ENCODE measurements at places on chromosomes 12 and 14. TPM values are rescaled to one million over a fixed set of nuclear protein-coding genes. Genes with fewer than 3 reads are reported as not detected.

- no peak for DNase-seq
These were observed 236.4 kb upstream of the CRY1 start for GRCh38 chr12:107329569-107330324.

DNA sequence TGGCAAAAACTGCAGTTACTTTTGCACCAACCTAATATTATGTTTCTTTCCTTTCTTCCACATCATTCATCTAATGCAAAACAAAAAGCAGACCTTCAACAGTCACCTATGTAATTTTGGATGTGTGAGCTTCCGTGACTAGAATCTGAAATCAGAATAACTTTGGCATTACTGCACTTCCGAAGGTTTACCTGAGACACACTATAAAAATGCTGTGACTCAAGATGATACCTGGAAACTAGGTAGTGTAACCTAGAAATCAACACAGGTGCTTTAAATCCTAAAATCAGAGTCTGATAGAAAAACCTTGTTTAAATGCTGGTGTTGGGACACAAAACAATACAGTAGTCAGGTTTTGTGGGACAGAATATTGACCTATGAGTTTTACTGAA is 2.2 kb downstream of the BTBD7 start:
- no peak for DNase-seq

DNA sequence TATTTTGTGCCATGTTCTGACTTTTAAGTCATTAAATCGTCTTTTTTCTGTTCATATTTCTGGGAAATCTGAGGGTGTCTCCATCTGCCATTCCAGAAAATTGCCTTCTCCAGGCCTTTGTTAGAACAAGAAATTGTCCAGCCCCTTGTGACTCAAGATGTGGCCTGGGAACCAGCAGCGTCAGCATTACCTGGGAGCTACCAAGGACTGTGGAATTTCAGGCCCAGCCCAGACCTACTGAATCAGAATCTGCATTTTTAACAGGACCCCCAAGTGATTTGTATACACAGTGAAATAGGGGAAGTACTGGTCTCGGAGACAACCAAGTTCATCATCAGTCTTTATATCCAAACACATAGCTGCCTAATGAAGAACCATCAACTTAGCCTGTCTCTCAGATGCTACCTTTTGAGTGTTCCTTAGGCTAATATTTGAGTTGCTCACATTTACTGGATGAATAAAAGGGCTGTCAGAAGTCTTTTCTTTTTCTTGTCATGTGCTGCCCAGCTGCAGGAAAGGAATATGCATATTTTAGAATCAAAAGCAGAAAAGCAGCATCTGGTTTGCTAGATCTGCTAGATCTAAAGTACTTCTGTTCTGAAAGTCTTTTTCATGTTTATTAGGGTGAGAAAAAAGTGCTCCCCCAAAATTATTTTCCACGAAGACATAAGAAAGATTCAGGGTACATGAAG is 21.2 kb downstream of the GPHB5 start:
- no peak for DNase-seq

DNA sequence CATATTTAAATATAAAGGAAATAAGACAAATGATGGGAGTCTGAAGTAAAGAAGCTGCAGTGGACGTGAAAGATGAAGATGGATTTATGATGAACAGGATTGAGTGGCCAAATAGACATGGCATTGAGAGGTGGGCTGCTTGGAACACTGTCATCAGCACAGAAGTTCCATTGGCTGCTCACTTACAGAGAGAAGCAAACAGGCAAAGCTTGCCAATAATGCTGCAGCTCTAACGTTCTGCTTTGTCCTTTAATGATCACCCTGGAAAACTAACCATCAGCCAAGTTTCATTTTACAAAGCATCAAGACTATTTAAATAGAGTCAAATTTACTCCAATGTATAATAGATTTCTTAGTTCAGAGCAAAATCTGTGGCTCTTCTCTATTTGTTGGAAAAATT is 721.4 kb downstream of the TMTC2 start:
- no peak for DNase-seq

DNA sequence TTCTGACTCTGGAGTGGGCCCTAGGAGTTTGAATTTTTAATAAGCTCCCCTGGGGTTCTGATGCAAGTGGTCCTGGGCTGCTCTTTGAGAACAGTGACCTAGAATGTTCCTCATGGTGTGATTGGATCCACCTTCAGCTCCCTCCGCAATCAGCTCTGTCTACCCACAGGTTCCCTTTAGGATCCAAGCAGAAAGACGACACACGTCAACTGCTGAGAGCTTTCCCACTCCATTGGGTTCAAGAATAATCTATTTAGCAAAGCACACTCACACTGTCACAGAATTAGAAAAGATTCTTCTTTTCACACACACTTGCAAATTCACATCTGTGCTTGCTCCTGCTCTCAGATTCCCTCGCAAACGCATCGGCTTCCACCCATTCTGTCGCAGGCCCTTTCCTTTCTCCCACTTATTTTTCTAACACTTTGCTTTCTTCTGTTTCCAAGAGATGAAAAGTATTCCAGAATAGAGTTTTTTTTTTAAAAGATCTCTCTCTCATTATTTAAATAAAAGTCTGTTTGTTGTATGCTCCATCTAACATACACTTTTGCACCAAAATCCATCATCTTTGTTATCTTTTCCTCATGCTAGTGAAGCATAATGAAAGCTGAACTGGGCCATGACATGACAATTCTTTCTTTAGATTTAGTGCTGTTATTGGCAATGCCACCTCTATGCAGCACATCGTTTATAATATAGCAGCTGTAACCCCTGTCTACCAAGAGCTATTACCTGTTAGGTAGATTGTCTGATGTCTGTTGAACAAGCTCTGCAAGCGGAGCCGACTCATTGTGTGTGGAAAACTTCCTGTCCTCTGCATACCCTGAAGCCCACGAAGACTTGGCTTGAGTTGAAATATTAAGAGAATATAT is 73.1 kb downstream of the CACNA1C start:
- no peak for DNase-seq

DNA sequence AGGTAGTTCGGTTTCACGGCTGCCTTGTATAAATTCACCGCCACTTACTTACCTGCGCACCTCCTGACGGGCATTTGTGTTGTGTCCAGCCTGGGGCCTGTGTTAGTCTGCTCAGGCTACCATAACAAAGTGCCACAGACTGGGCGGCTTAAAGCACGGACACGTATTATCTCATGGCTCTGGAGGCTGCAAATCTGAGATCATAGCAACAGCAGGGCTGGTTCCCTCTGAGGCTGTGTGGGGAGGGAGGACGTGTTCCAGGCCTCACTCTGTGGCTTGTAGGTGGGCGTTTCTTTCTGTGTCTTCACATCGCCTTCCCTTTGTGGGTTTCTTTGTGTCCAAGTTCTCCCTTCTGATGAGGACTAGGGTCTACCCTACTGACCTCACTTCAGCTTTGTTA is 93.5 kb upstream of the FZD10 start:
- DNase-seq, result no peak

DNA sequence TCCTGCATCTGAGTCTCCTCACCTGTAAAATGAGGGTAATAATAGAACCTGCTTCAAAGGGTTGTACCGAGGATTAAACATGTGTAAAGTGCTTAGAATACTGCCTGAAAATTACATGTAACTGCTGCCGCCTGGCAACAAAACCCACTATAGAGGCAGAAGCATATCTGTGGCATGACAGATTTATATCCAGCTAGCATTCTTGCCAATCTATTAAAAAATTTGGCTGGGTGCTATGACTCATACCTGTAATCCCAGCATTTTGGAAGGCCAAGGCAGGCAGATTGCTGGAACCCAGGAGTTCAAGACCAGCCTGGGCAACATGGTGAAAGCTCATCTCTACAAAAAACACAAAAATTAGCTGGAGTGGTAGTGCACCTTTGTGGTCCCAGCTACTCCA is 16.4 kb upstream of the KSR2 start:
- no peak for DNase-seq

- DNase-seq, result no peak
These were observed 361.1 kb upstream of the RPL10L start for GRCh38 chr14:47012533-47013280.

- DNase-seq, result no peak
These were observed 42.1 kb downstream of the PRMT8 start for GRCh38 chr12:3532931-3533702.

- DNase-seq, result peak; percentile 79
These were observed 58.7 kb upstream of the NCOR2 start for GRCh38 chr12:124625867-124626675.

DNA sequence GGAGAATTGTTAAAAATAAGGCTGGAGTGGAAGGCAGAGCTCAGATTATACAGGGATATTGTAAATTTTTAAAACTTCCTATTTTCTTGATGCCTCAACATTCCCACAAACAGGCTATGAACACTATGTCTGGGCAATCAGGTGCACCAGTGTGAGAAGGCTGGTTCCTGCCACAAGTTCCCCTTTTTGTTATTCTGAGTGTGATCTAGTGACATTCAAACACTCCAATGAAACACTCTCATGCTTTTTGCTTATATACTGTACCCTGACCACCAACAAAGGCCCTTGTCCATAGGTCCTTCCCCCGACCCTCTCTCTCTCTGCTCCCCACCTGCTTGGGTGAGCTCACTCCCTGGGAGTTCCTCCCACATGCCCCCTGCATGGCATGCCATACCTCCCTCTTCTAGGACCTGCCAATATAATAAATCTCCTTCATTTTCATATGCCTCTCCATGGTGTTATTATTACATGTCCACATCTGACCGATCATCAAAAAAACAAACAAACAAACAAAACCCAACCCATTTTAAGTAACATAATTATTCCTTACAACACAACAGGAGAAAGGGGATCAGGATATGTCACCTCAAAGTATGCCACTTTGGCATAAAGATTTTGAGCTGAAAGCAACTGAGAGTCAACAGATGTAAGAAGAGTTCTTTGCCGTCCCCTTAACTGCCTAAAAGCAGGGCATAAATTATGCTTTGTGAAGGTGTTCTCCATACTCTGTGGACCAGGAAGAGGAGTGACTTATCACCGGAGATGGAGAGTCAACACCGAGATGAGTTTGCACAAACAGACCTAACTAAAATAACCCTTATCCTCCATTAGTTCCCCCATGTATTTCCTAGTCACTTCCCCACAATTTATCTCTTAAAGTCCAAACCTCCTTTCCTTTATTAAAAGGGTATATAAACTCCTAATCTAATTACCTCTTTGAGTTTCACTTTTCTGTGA is 42.5 kb upstream of the CATSPERB start:
- no peak for DNase-seq

GRCh38 chr14:102968306-102968705 is 45.8 kb downstream of the AMN start:
- no peak for DNase-seq

DNA sequence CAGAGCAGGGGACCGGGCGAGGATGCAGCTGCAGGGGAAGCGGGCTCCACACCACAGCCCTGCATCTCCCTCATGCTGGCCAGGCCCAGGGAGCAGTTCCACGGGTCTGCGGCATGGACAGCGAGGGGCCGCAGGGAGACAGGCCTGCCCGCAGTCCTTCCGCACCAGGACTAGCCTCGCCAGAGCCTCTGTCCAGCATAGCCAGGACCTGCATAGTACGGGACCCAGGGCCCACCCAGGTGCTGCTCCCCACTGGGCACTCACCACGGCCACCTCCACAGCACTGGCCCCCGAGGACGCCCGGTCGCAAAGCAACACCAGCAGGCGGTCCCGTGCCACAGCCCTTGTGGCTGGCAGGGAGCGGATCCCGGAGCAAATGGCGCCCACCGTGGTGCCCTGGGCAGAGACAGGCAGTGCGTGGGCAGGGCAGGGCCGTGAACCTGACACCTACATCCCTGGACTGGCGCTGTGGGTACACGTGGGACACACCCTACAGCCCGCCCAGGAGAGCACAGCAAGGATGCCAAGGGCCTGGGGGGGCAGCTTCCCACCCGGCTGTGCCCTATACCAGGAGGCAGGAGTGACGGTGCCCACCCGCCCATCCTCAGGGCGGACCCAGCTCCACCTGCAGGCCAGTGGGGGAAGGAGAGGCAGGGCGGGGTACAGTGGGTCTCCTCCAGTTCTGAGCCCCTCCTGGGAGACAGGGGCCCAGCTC is 23.8 kb downstream of the JAG2 start:
- no peak for DNase-seq

- DNase-seq, result no peak
These were observed 18.8 kb upstream of the PRKAG1 start for GRCh38 chr12:49037111-49037946.

GRCh38 chr12:116302166-116303058 is 24.9 kb upstream of the MED13L start:
- DNase-seq, result no peak

DNA sequence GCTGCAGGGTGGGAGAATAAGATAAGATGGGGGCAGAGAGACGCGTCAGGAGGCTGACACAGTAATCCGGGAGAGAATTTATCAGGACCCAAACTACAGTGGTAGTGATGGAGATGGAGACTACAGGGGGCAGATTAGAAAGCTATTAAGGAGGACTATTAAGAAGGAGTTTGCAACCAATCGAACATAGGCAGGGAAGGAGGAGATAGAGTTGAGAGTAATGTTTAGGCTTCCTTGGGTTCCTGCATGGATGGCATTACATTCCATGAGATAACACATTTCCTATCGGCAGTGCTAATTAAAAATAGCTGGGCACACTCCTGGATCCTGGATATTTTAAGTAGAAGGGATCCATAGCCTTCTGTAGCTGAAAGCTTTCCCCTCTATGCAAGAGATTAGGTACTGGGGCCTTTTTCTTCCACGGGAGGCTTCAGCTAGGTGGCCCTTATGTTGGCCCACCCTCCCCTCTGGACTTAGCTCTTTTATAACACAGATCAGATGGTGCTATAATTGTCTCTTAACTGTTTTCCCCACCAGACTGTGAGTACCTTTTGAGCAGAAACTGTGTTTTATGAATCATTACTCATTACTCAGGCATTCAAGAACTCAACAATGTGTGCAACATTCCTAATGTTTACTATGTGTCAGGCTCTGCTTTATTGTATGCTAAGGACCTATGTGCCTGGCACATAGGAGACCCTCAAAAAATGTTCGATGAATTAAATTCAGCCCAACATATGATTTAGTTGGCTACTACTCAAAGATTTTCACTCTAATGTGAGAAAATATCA is 113.0 kb downstream of the RMST start:
- DNase-seq, result no peak

Gene PLEKHA5
- total RNA-seq, result 57.9 TPM

Gene IL31
- total RNA-seq, result not detected

Gene ALKBH1
- total RNA-seq, result 16.7 TPM

Gene LRP1-AS
- not detected for total RNA-seq

Gene FOXG1
- total RNA-seq, result not detected

Gene KLRK1
- total RNA-seq, result not detected

Gene RPS6KA5
- total RNA-seq, result 10.3 TPM

Gene TMEM233
- total RNA-seq, result not detected

Gene FAIM2
- total RNA-seq, result not detected

Gene RIMBP2
- 6.1 TPM for total RNA-seq

Gene CCDC198
- 81.3 TPM for total RNA-seq

Gene NOS1
- not detected for total RNA-seq

Gene PROX2
- total RNA-seq, result not detected
